ENCODE measurements at places on chromosomes 2 and 18. TPM values are rescaled to one million over a fixed set of nuclear protein-coding genes. Genes with fewer than 3 reads are reported as not detected.

GRCh38 chr2:215835657-215836056 lies 177.7 kb downstream of the MREG start:
- H3K36me3 ChIP-seq, result no peaks in the 10 kb centered on the region
- H3K4me1 ChIP-seq, result peaks cover 13% of the 10 kb centered on the region
- no peak overlapping the region for H3K4me3 ChIP-seq
- DNase-seq, result no peak

METTL5 gene
- 63.4 TPM for total RNA-seq

CHRND gene
- not detected for total RNA-seq

DNA sequence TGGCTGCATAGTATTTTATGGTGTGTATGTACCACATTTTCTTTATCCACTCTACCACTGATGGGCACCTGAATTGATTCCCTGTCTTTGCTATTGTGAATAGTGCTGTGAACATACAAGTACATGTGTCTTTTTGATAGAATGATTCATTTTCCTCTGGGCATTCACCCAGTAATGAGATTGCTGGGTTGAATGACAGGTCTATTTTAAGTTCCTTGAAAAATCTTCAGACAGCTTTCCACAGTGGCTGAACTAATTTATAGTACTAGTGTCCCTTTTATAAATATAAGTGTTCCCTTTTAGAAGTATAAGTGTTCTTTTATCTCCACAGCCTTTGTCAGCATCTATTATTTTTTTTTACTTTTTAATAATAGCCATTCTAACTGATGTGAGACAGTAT lies 303.9 kb upstream of the EPHA4 start:
- no peak overlapping the region for H3K4me3 ChIP-seq
- H3K4me1 ChIP-seq, result no peaks in the 10 kb centered on the region
- no peak overlapping the region for H3K27ac ChIP-seq
- DNase-seq, result no peak
- no peaks in the 10 kb centered on the region for H3K27me3 ChIP-seq
- H3K36me3 ChIP-seq, result no peaks in the 10 kb centered on the region

DNA sequence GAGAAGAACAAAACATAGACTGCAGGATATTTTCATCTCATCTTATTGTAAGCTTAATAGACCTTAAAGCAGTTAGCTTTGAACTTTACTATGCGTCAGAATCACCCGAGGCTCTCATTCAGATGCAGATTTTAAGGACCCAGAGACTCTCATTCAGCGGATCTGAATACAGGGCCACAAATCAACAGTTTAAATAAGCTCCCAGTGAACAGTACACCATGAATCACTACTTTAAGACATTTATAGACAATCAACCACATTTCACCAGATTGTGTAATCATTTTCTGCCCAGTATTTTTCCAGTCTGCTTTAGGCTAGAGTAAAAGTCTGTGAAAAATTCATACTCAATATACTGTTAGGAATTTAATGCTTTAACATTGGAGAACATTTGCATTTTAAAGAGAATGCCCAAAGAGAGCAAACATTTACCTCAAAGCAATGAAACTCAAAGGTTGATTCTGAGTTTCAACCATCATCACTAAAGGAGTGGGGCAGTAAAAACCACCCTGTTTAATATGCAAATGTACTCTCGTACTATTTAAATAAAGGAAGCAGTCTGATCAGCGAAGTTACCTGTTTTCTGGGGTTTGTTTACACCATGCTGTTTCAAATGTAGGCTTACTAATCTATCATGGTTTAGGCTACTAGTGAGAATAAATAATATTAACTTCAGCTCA lies 11.0 kb upstream of the ALPK2 start:
- no peak overlapping the region for H3K27ac ChIP-seq
- no peak overlapping the region for H3K4me3 ChIP-seq
- no peak for DNase-seq
- peaks cover 11% of the 10 kb centered on the region for H3K4me1 ChIP-seq

DNA sequence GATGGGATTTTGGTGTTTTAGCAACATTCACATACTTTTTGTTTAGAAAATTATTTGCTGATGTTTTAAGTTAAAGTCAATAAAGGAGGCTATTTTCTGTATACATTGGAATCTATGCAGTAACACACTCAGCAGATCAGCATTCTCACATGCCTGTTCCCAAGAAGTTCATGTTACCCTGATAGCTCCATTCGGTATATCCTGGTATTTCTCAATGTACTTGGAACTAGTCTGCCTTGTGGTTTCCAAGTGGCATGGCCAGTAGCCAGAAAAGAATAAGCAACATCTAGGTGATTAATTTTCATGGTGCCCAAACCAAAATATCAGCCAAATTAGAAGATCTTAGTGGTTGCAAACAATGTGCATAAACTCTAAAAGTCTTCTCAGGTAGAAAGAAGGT lies 5.2 kb upstream of the NCAPH start:
- peaks cover 68% of the 10 kb centered on the region for H3K4me1 ChIP-seq
- no peak overlapping the region for H3K4me3 ChIP-seq
- no peak for DNase-seq
- no peak overlapping the region for H3K27ac ChIP-seq

DNA sequence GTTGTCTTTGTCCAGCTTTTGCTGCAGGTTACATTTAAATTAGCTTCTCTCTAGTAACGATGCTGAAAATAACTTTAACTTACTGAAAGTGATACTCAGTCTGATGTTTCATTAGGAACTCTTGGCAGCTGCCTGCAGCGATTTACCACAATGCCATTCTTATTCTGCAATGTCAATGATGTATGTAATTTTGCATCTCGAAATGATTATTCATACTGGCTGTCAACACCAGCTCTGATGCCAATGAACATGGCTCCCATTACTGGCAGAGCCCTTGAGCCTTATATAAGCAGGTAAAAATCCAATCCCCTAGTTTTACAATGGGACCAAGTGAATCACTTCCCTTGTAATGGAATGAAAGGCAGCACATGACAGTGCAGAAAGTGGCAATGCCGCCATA lies 16.3 kb upstream of the MFF start:
- no peaks in the 10 kb centered on the region for H3K4me1 ChIP-seq
- no peak overlapping the region for H3K4me3 ChIP-seq
- no peaks in the 10 kb centered on the region for H3K27me3 ChIP-seq

GRCh38 chr18:59801576-59801975 lies 98.2 kb upstream of the PMAIP1 start:
- H3K4me1 ChIP-seq, result peaks cover 17% of the 10 kb centered on the region
- H3K27ac ChIP-seq, result no peak overlapping the region
- H3K4me3 ChIP-seq, result no peak overlapping the region
- H3K27me3 ChIP-seq, result peaks cover 4% of the 10 kb centered on the region

DNAJC5G gene
- total RNA-seq, result not detected

DNA sequence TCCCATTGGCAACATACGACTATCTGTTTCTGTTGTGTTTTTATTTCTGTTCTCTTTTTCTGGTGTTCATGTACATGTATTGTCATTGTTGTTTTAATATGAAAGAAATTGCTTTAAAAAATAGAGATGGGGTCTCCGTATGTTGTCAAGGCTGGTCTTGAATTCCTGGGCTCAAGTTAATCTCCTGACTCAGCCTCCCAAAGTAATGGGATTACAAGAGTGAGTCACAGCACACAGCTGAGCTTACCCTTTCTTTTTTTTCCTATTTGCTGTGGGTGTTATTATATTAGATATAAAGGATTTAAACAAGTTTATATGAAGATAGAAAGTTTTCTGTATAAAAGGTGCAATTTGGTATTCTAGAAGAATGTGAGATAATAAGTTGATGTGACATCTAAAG lies 554.6 kb downstream of the DSC3 start:
- H3K27ac ChIP-seq, result no peak overlapping the region
- H3K27me3 ChIP-seq, result no peaks in the 10 kb centered on the region
- no peak for DNase-seq
- H3K4me1 ChIP-seq, result no peaks in the 10 kb centered on the region
- no peak overlapping the region for H3K4me3 ChIP-seq
- no peaks in the 10 kb centered on the region for H3K36me3 ChIP-seq

FHL2 gene
- 3.0 TPM for total RNA-seq

DNA sequence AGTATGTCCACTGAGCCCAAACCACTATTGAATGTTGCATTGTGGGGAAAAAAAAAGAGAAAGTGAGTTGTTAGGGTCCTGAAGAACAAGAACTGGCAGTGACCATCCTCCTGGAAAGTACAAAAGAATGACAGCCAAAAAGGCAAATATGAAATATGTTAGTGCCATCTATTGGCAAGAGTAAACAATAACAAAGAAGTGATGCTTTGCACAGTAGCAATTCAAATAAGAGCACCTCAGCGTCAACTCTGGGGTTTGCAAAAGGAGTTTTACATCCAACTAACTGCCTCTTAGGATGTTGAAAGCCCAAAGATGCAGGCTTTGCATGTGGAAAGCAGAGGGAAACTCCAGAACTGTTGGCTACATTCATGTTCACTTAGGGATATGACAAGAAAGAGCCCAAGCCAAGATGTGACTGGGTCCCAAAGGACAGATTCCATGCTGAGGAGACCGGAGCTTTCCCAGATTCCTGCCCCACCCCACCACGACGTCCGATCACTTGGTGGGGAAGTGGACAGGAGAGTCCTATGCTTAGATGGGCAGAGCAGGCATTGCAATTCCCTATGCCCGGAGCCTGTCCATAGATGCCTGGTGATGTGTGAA lies 15.6 kb downstream of the TRABD2A start:
- peaks cover 21% of the 10 kb centered on the region for H3K36me3 ChIP-seq
- H3K4me3 ChIP-seq, result no peak overlapping the region
- DNase-seq, result no peak
- H3K27me3 ChIP-seq, result no peaks in the 10 kb centered on the region
- peaks cover 43% of the 10 kb centered on the region for H3K4me1 ChIP-seq

DNA sequence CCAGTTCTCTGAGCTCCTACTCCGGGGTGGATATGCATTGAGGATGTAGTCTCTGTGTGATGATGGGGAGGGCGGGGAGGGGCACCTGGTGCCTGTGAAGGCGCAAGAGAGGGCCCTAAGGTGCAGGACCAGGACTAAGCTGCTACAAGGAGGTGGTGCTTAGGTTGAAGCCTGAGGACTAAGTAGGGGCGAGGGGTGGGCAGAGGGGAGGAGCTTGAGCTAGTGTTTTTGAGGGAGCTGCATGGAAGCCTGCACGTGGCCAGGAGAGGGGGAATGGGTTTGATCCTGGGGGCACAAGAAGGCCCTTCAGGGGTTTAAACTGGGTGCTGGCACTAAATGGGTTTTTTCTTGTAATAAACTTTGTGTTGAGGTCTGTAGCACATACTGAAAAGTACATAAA lies 105.0 kb downstream of the UGGT1 start:
- no peak overlapping the region for H3K27ac ChIP-seq
- no peak overlapping the region for H3K4me3 ChIP-seq
- H3K4me1 ChIP-seq, result peaks cover 27% of the 10 kb centered on the region
- DNase-seq, result no peak
- H3K36me3 ChIP-seq, result peaks cover 32% of the 10 kb centered on the region
- no peaks in the 10 kb centered on the region for H3K27me3 ChIP-seq

UGT1A3 gene
- not detected for total RNA-seq

GRCh38 chr2:170695521-170696410 lies 19.4 kb upstream of the SP5 start:
- H3K27me3 ChIP-seq, result peaks cover 14% of the 10 kb centered on the region
- H3K4me1 ChIP-seq, result no peaks in the 10 kb centered on the region
- H3K36me3 ChIP-seq, result no peaks in the 10 kb centered on the region
- DNase-seq, result no peak
- no peak overlapping the region for H3K4me3 ChIP-seq

DNA sequence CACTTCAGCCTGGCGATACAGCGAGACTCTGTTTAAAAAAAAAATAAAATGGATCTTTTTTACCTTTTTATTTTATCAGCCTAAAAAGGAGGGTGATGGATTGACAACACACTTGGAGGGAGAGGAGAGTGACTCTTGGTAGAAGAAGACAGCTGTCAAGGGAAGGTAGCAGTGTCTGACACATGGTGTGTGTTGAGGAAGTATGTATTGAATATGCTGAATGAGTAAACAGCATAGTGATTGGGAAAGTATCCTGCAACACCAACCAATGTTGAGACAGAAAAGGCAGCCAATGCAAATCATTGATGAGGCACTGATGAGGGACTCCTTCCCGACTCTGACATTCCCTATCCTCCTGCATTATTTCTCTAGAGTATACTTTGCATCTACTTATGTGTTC lies 306.4 kb downstream of the LPIN1 start:
- H3K36me3 ChIP-seq, result no peaks in the 10 kb centered on the region
- H3K27ac ChIP-seq, result no peak overlapping the region
- H3K4me3 ChIP-seq, result no peak overlapping the region
- DNase-seq, result no peak

DNA sequence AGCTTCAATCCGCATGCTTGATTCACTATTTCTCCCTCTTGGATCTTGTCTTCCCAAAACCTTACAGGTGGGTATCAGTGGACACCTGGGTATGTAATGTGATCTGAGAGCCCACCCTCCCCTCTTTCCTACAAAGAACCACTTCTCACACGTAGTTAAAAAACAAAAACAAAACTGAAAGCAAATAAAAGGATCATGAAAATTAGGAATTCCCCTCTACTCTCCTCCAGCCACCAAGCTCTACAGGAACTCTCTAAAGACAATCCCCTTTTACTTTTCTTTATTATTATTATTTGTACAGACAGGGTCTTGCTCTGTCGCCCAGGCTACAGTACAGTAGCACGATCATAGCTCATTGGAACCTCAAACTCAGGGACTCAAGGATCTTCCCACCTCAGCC lies 40.8 kb upstream of the MYO1B start:
- H3K4me1 ChIP-seq, result peaks cover 48% of the 10 kb centered on the region
- peaks cover 26% of the 10 kb centered on the region for H3K36me3 ChIP-seq
- no peaks in the 10 kb centered on the region for H3K27me3 ChIP-seq
- no peak for DNase-seq
- peak overlapping the region; percentile 73 for H3K27ac ChIP-seq

DNA sequence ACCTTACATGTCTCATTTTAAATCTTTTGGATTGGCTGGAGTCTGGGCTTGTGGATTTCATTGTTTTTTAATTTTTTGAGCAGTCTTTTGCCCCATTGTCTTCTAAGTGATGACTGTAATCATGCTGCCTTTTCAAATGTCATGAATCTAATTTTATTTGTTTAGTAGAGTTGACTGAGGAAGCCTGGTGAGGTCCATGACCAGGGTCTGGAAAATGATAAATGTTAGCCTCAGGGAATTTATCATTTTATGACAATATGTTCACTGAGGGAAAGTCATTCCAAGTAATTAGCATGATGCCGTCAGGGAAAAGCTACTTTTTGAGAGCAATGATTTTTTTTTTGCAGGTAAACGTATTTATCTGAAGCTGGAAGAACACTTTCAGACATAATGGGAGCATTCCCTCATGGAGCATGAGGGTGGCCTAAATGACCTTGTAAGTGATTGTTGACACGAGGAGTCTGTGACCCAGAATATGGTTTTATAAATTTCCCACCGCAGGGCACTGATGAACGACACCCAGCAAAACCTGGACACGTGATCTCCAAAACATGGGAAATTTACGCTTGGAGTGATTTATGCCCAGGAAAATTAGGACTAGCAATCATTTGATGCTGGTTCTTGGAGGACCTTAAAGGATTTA lies 155.3 kb upstream of the NABP1 start:
- H3K27me3 ChIP-seq, result peaks cover 10% of the 10 kb centered on the region
- DNase-seq, result no peak
- H3K4me1 ChIP-seq, result no peaks in the 10 kb centered on the region
- no peak overlapping the region for H3K27ac ChIP-seq

GRCh38 chr2:121513597-121514333 lies 16.9 kb upstream of the RNU4ATAC start:
- H3K27ac ChIP-seq, result peak overlapping the region; percentile 13
- peaks cover 56% of the 10 kb centered on the region for H3K36me3 ChIP-seq
- H3K4me3 ChIP-seq, result no peak overlapping the region
- H3K27me3 ChIP-seq, result no peaks in the 10 kb centered on the region
- peaks cover 7% of the 10 kb centered on the region for H3K4me1 ChIP-seq

Measured in activated CD4-positive, alpha-beta memory T cell treated with anti-CD3 and anti-CD28 coated beads, Interleukin-2, amount 10 ng/mL, durations not matched to agents 7 days and 5 days (primary cell).